Activated CD8-positive, alpha-beta memory T cell treated with anti-CD3 and anti-CD28 coated beads for 1 hour (primary cell): ENCODE measurements at places on chromosomes 3 and 15.

- no peak for DNase-seq
Observed at GRCh38 chr15:50176869-50177268, 5.1 kb upstream of the SLC27A2 start.

DNA sequence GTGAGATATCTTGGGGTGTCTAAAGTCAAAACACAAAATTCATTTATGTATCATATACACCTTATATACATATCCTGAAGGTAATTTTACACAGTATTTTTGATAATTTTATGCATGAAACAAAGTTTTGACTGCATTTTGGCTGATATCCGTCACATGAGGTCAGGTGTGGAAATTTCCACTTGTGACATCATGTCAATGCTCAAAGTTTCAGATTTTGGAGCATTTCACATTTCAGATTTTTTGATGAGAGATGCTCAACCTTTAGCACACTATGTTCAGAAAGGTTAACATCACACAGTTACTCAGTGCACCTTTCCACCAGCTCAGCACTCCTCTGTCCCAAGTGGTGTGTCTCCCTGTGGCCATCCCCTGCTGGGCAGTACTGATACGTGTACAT is 37.7 kb upstream of the CPB1 start:
- DNase-seq = no peak

- no peak for DNase-seq
Observed at GRCh38 chr3:129549006-129549800, 6.2 kb downstream of the H1-8 start.

DNA sequence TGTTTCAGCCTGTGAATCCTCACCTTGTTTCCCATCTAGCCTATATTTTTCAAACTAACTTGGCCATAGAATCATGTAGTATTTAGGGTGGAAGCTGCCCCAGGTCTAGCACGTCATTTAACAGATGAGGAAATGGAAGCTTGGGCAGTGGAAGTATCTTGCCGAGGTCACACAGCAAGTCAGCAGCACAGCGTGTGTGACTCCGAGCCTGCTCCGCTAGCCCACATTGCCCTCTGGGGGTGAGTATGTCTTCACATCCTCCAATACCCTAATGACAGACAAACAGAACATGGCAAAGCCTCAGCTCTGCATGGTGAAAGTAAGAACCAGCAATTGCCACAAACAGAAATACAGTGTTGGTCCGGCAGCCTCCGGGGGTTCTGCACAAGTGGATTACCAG is 2.2 kb upstream of the CCR5 start:
- DNase-seq = peak; percentile 40

GRCh38 chr15:53648934-53649333 is 110.5 kb downstream of the WDR72 start:
- no peak for DNase-seq

DNA sequence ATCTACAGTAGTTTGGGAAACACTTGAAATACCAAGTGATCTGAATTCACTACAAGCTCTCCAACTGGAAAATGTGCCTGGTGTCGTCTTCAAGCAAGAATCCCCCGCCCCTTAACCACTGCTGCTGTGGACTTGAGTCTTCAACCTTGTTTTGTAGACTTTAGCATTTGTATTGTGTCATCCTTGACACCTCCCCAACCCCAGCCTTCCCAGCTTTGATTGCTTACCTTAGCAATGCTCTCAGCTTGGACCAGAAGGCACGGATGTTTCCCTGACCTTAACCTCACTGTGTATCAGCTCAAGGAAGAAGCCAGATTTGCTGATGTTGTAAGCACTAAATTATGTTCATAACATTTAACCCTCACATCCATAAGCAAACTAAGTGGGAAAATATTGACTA is 146.4 kb downstream of the IGF1R start:
- DNase-seq = no peak

DNA sequence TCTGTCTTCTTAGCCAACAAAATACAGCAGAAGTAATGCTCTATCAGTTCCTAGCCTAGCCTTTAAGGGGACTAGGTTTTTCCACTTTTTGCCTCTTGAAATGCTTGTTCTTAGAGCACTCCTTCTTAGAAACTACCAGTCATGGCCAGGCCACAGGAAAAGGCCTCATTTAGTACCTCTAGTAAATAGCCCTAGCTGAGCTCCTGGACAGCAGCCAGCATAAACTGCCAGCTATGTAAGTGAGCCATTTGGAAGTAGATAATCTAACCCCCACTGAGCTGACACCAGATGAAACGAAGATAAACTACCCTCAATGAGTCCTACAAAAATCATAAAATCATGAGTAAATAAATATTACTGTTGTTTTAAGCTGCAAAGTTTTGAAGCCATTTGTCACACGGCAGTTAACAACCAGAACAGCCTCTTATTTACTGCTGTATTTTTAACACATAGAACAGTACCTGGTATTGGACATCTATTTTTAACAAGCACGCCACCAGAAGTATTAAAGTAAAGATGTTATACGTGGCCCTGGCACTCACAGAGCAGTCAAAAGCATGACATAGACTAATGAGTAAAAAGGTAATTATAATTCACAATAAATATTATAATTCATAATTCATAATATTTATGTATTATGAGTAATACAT is 12.0 kb downstream of the TBC1D5 start:
- DNase-seq = no peak

- no peak for DNase-seq
Observed at GRCh38 chr3:24548278-24548677, 53.6 kb upstream of the THRB start.

- no peak for DNase-seq
Observed at GRCh38 chr3:189739378-189739777, 108.2 kb downstream of the TP63 start.

- DNase-seq = no peak
Observed at GRCh38 chr15:67227846-67228245, 26.6 kb downstream of the AAGAB start.

DNA sequence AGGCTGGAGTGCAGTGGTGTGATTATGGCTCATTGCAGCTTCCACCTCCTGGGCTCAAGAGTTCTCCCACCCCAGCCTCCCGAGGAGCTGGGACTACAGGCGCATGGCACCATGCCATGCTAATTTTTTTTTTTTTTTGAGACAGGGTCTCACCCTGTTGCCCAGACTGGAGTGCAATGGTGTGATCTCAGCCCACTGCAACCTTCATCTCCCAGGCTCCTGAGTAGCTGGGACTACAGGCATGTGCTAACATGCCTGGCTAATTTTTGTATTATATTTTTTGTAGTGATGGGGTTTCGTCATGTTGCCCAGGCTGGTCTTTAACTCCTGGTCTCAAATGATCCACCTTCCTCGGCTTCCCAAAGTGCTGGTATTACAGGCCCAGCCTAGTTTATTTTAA is 4.0 kb downstream of the TEX9 start:
- no peak for DNase-seq

DNA sequence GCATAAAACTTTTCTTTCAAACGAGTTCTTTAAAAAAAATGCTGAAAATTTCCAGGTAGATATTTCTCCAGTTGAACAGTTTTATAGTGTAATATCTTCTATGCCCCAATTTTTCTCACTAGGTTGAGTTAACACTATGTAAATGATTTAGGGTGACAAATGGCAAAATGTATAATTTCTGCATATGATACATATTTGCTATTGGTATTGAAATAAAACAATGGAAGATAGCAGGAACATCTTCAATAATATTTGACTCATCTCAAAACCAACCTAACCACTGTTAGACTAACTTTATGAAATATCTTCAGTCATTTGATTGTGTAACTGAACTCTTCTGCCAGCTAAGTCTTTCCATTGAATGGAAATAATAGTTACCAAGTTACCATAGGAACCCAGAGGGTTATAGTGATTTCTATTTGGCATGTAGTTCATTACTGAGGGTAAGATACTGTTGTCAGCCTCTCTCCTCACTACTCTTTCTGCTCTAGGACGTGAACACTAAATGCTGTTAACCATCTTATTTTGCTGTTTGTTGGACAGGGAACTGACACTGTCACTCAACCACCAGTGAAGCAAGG is 824.7 kb upstream of the NECTIN3 start:
- no peak for DNase-seq

GRCh38 chr15:80953953-80954778 is 35.5 kb downstream of the MESD start:
- no peak for DNase-seq

DNA sequence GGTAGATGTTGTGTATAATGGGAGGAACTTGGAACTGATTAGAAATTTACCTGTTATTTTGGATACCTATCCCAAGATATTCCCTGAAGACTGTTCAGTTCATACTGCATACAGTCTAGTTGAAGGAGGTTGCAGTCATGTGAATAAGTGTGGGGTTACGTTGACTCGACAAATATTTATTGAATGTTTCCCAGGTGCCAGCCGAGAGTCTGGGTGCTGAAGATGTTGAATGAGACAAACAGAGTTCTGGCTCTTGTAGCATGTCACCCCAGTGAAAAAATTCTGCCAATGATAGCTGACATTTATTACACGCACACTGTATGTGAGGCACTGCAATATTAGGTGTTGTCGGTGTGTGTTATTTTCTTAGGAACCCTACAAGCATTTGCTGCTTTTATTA is 176.0 kb downstream of the KCNMB2 start:
- no peak for DNase-seq

GRCh38 chr15:36931434-36931833 is 168.9 kb downstream of the MEIS2 start:
- no peak for DNase-seq

- DNase-seq = no peak
Observed at GRCh38 chr3:128518587-128519490, 25.8 kb upstream of the GATA2 start.

GRCh38 chr3:125085166-125085565 is 29.4 kb upstream of the HEG1 start:
- DNase-seq = no peak

- DNase-seq = no peak
Observed at GRCh38 chr15:59237119-59237855, 30.6 kb downstream of the LDHAL6B start.

DNA sequence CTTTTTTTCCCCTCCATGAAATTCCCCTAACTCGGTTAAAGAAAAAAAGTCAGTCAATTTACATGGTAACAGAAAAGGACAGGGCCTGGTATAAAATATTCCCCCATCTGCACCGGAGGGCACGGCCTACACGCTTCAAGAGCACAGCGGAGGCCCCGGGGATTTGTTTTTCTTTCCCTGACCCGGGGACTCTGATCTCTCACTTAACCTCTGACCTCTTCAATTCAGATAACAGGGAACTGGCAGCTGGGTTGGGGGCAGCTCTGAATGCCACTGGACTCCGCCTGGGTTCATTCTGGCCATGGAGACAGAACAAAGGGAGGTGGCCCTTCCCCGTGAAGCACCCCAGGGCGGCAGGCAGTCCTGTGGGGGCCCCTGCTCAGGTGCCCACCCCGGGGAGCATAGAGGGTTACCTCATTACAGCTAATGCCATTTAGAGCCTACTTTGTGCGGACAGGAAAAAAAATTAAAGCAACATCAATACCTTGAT is 257.5 kb downstream of the SHQ1 start:
- DNase-seq = no peak

DNA sequence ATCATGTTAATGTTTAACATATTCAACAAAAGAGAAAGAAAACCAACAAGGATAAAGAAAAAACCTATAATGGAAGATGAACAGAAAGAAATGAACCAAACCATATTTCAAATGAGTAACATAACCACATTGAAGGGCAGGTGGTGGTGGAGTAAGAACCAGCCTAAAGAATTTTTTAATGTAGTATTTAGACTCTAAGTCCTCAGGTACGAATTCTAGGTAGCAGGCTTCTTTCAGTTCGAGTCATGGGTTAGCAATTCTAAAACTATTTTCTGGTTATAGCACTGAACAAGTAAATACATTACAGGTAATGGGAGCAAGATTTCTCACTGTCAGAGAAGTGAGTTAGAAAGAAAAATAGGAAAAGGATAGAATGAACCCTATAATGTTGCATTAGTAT is 24.4 kb downstream of the DCBLD2 start:
- no peak for DNase-seq

DNA sequence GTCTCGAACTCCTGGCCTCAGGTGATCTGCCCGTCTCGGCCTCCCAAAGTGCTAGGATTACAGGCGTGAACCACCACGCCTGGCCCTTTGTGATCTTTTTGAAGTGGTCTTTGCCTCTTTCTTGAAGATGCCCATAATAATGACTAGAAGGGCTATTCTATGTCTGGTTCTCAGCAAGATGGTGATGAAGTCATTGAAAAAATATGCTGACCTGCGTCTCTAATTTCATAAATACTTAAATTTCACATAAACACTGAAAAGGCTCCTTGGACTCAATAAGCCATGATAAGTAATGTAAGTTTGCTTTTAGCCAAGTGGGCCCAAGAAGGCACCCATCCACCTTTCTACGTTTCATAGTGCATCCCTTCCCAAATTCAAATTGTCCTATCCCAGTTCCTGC is 775 bp upstream of the MAPK6 start:
- no peak for DNase-seq

DNA sequence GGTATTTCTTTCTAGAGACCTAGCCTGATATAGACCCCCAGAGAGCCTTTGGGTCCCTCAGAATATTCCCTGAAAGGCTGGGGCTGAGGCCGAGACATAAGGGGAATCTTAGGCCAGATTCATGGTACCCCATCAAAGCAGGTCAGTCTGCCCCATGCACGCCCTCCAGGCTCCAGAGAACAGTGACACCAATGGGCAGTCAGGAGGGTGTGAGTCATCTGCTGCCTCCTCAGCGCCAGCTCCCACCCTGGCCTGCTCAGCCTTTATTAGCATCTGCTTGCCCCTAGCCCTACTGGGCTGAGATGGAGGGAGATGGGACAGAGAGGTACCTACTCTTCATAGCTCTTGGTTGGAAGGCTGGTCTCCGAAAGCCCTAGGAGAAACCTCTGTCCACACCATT is 14.3 kb upstream of the CAMKV start:
- DNase-seq = no peak

GRCh38 chr3:122942937-122943827 is 84.4 kb downstream of the SEMA5B start:
- no peak for DNase-seq

DNA sequence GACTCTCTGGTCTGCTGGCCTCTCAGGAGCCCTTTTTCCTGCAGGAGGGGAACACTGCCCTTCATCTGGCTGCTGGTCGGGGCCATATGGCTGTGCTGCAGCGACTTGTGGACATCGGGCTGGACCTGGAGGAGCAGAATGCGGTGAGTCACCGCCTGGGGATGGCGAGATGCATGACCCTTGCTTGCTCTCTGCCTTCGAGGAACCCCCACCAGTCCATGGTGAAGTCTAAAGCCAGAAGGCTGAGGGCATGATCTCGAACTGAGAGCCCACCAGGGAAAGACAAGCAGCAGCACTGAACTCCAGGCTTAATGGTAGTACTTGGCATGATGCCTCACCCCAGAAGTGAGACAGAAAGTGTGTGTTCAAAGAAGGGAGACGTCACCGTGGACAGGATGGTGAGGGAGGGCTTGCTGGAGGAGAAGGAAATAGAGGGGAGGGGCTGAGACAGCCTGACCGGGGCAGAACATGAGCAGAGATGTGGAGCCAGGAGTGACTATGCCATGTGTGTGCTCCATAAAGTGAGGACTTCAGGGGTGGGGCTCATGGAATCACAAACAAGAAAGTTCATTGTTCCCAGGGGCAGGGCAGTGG is 19.2 kb downstream of the ANKDD1A start:
- DNase-seq = no peak

- DNase-seq = no peak
Observed at GRCh38 chr3:159620281-159620680, 368.4 kb upstream of the IL12A start.

- DNase-seq = no peak
Observed at GRCh38 chr3:18758047-18758704, 333.0 kb upstream of the SATB1 start.
